ENCODE measurements at places on chromosomes 13 and 19.

DNA sequence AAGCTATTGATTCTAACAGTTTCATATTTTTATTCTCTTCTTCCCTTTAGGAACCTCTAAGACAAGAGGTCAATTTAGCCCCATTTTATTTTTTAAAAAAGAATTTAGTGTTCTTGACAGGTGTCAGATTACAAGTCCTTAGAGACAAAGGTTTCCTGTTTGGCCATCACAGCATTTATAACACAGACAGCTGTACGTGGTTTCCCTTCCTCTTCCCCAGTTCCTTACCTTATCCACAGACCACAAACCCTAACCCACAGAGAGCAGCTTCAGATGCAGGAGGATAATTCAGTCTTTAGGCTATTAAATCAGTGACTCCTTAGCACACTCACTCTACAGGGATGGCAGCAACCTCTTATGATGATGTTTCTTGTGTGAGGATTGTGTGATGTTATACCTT, 1210.1 kb downstream of the DIAPH3 start:
- no peak for DNase-seq

DNA sequence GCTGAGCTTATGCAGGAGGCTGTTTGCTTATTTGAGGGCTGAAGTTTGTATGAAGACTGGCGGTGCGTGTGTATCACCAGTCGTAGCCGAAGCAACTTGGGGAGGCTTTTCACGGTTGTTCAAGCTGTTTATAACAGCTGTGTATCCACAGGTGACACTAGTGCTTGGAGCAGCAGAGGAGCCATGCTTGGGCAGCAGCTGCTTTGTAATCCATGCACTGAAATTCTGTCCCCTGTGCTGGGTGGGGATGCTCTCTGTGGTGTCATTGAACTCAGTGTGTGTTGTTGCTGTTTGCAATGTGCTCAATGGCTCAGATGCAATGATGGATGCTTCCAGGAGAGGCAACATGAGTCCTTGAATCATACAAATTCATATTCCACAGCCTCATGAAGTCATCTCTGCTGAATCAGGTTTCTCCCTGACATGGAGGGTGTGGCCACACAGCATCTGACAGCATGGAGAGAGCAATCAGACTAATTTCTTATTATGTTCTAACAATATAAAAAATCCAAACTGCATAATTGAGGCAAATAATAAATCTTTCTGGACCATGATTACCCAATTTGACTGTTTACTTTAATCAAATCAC, 18.8 kb upstream of the GTF3A start:
- no peak for DNase-seq

GRCh38 chr19:17394891-17395415, 957 bp upstream of the CCDC194 start:
- no peak for DNase-seq

GRCh38 chr13:77374786-77375185, 47.9 kb upstream of the MYCBP2 start:
- no peak for DNase-seq

DNA sequence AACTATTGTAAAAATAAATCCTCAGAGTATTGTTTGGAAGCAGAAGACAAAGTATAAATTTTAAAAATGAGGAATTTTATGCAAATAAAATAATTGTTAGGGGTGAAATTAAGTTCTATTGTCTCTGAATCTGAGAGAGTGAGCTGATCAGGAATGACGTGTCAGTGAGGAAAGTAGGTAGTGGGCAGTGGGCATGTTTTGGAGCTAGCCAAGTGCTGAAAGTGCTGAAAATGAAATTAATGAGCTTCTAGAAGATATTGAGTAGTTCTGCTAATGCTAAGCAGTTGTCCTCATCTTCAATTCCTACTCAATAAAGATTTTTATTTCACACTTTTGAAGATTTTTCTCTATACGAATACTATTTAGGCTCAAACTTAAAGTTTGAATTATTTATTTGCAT, 1167.8 kb upstream of the PCDH20 start:
- no peak for DNase-seq

DNA sequence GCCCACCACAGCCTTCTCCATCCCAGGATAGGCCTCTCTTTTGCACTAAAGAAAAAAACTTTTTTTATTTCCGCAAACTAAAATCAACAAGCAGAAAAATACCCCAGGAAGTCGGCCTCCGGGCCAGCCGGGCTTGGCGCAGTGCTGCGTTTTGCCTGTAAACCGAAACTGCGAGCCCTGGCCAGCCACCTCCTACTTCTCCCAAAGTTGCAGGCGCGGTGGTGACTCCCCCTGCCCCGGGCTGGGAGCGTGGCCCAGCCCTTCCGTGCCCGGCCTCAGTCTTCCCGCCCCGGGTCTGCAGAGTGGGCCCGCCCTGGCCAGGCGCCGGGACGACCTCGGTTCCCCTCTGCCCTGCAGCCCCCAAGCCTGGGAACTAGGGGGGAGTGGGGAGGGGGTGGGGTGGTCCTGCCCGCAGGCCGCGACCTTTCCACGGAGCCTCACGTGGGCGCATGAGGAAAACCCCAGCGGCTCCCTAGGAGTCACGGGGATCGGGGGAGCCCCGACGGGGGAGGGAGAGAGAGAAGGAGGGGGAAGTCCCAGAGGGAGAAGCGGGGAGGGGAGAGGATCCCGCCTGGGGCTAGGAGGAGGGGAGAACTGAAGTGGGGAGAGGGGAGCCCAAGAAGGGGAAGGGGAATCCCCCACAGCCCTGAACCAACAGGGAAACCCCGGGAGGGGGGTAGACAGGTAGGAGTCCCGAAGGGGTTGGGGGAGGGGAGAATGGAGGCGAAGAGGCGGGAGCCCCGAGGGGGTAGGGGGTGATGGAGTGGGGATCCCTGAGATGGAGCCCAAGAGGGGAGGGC, 3.0 kb downstream of the GADD45B start:
- DNase-seq, result no peak

DNA sequence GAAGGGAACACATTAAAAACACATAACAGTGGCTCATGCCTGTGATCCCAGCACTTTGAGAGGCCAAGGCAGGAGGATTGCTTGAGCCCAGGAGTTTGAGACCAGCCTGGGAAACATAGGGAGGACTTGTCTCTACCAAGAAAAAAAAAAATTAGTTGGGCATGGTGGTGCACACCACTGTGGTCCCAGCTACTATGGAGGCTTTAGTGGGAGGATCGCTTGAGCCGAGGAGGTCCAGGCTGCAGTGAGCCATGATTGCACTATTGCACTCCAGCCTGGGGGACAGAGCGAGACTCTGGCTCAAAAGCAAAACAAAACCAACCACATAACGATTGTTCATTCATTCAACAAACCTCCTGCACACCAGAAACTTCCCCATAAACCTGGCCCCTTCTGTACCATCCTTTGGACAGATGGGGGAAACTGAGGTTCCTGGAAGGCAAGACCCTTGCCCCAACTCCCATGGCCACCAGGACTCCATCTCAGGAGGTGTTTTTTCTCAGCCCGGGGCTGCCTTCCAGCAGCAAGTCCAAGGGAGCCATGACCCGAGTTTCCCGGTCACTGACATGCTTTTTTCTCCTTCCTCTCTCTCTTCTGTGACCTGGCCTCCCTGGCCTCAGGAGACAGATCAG, 4.3 kb downstream of the FOSB start:
- no peak for DNase-seq

- DNase-seq, result no peak
Measured at GRCh38 chr13:111903143-111903542, 163.8 kb upstream of the SOX1 start.

DNA sequence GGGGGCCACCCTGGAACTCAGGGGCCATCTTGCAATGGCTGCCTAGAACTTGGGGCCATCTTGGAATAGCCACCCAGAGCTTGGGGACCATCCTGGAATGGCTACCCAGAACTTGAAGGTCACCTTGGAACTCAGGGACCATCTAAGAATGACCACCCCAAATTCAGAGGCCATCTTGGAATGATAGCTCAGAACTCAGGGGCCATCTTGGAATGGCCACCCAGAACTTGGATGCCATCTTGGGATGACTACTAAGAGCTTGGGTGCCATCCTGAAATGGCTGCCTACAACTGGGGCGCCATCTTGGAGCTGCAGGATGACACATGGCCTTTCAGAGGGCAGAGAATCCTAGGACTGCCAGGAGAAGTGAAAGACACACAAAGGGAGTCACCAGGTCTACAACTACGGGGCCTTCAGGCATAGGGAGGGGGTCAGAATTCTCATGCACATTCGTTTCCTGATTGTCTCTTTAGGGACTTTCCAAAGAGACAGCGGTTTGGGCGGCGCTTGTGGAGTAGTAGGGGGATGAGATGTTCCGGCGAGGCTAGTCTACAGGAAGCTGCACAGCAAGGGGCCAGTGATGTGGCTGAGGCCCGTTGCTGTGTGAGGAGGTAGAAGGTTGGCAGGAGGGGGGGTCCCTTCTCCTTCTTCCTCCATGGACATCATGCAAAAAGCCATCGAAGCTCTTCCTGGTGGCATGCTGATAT, 125.0 kb downstream of the IER2 start:
- DNase-seq, result no peak

DNA sequence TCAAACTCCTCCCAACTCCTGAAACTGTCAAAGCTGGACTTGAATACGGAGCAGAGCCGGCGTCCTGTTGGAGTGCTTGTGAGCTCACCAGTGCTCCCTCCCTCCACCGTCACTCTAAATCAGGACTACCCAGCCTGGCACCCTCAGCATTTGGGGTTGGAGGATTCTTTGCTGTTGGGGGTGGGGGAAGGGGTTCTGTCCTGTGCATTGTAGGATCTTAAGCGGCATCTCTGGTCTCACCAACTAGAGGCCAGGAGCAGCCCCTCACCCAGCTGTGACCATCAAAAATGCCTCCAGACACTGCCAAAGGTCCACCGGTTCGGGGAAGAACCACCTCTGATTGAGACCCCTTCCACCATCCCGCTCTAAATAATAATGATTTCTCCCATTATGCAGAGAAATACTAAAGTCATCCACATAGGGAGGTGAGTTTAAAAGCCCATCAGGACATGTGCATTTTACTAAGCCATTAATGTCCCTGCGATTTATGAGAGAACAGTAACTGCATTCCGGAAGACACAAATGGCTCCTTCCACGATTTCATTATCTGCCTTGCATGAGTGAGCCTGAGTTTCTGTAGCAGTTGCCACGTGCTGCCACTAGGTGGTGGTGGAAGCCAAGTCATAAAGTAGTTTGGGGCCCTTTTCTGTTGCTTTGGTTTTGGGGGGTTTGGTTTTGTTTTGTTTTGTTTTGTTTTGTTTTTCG, 16.1 kb upstream of the USP29 start:
- DNase-seq, result peak; percentile 28

DNA sequence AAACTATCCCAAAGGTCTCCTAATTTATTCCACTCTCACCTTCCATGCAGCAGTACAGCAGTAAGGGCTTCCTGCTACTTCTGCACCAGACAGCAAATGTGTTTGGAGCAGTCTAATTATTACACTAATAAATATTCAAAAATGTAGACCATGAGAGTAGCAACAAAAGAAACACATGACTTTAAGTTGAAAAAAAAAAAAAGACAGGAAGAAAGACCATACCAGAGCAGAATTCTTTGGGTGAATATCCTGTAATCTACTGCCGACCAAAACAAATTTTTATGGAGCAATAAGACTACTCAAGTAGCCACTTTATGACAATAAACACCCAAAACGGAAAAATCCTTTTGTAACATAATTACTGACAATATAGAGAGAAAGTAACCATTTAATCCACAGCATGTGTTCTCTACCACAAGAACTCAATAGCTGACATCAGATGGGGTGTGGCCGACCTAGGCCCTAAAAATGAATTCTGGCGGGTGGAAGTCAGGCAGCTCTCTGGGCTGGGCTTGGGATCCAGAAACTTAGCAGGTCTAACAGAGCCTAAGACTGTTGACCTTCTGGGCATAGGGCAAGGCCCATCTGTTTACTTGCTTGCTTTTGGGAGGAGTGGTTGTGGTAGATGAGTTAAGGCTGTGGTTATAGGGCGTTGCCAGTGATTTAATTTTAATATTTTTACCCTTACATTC, 4.6 kb downstream of the KLF12 start:
- no peak for DNase-seq

DNA sequence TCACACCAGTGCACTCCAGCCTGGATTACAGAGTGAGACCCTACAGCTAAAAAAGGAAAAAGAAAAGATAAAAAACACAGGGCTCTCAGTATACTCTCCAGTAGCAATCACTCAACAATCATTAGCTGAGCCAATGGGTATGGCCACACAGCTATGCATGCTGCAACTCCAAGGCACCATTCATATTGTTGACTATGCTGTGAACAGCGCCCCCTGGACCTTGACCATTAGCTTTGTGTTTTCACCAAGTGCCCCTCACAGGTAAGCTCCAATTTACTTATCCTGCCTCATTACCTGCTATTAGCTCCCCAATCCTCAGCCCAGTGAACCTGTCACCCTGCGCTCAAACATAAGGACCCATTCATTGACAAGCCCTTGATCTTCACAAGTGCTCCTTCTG, 35.8 kb downstream of the ZIC5 start:
- DNase-seq, result no peak

GRCh38 chr13:109900741-109901140, 114.4 kb upstream of the IRS2 start:
- no peak for DNase-seq

DNA sequence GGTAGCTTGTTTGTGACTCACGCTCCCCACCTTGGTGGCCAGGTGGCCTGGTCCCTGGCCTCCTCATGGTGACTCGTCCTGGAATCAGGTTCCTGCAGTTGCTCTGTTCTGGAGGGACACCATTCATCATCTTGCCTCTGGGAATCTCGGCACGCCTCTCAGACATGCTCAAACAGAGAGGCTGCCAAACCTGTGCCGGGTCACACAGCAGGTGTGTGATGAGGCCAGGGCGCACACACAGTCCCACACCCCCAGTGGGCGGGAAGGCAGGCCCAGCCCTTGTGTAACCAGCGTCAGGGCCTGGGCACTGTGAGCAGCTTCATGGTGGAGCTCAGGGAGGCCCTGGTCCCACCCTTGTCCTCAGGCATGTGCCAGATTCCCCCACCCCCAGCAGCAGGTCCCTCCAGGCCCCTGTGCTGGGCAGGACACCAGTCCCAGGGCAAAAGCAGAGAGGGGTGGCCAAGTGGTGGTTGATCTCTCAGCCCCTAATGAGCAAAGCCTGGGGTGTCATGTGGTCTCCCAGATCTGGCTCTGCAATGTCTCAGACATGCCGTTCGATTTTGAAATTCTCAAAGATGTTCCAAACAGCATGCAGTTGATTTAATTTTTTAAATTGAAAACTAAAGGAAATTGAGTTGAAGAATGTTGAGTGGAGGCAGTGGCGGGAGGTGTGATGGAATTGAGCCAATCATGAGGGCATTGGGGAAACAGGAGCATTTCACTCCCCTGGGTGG, 12.1 kb downstream of the CEBPA start:
- no peak for DNase-seq

GRCh38 chr13:63449550-63449949, 2033.9 kb upstream of the PCDH20 start:
- DNase-seq, result no peak

GRCh38 chr13:32045982-32046785, 14.6 kb downstream of the FRY start:
- DNase-seq, result no peak

- DNase-seq, result no peak
Measured at GRCh38 chr19:23509686-23510450, 114.6 kb upstream of the ZNF91 start.

Measured in activated CD8-positive, alpha-beta memory T cell treated with anti-CD3 and anti-CD28 coated beads for 1 hour (primary cell).